Activated effector memory CD4-positive, alpha-beta T cell treated with Interleukin-2 at 50 U/mL for 16 hours (primary cell): ENCODE measurements at places on chromosomes 13 and 19.

DNA sequence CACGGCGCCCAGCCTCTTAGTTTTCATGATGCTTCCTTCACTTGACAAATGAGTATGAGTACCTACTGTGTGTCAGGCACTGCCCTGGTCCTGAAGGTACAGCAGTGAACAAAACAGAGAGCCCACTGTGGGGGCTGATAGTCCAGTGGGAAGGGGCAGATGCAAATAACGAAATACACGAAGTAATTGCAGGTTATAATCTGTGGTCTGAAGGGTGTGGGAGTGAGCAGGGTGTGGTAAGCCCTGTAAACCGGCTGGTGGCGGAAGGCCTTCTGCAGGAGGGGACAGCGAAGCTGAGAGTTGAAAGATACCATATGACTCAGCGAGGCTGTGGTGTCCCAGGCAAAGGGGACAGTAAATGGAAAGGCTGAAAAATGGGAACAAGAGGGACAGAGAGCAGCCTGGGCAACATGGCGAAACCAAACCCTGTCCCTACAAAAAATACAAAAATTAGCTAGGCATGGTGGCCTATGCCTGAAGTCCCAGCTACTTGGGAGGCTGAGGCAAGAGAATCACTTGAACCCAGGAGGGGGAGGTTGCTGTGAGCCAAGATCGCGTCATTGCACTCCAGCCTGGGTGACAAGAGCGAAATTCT is 60.5 kb downstream of the MAP4K1 start:
- DNase-seq, result peak; percentile 45

DNA sequence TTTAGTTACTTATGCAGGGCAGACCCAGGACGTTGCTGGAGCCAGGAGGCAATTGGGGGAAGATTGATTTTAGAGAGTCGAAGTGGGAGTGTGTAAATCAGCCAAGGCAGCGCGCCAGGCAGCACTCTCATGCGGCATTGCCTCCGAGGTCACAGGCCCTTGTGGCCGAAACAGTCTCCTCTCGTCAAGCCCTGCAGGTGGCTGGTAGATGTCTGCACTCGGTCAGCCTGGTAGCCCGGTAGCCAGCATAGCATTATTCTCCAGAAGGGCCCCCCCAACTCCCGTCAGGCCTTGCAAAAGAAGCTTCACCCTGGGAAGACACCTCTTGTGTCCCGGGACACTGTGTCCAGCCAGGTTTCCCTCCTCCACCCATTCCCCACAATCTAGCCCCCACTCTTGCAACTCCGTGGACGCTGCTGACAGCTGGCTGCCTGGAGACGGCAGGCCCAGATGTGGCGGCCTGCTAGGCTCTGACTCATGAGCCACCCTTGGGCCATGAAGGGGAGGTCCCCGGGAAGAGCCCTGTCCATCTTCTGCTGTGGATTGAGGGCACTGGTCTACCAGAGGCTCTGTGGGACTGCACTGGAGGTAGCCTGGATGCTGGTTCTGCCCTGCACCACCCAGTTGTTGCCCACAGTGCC is 2.6 kb upstream of the PEPD start:
- DNase-seq, result no peak

DNA sequence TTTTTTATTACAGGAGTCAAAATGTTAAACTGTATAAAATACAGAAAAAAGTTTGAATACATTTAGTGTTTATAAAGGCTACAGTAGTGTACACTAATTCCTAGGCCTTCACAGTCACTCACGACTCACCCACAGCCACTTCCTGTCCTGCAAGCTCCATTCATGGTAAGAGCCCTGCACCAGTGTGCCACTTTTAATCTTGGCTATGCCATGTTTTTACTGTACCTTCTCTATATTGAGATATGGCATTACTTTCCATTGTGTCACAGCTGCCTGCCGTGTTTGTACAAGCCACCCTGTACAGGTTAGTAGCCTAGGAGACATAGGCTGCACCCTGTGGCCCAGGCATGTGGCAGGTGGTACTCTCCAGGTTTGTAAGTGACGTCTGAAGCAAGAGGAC is 32.1 kb downstream of the C1QTNF9 start:
- DNase-seq, result no peak

DNA sequence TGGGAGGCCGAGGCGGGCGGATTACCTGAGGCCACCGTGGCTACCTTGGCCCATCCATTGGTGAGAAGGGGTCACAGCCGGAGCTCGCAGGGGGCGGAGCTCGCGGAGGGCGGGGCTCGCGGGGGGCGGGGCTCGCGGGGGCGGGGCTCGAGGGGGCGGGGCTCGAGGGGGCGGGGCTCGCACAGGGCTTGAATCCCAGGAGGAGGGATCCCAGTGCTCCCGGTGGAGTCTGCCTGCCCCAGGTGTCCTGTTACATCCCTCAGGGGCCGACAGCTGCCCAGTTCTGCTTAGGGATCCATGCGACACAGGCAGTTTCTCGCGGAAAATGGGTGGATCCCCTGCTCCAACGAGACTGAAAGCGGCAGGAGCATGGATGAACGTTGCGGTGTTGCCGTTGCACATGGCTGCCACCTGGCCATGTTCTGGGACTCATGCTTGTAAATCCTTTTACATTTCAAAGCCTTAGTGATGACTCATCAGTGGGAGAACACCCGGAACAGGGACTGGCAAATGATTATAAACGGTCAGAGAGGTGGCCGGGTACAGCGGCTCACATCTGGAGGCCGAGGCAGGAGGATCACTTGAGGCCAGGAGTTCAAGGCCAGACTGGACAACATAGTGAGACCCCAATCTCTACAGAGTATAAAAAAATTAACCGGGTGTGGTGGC is 25.1 kb downstream of the TMPRSS9 start:
- DNase-seq, result no peak

DNA sequence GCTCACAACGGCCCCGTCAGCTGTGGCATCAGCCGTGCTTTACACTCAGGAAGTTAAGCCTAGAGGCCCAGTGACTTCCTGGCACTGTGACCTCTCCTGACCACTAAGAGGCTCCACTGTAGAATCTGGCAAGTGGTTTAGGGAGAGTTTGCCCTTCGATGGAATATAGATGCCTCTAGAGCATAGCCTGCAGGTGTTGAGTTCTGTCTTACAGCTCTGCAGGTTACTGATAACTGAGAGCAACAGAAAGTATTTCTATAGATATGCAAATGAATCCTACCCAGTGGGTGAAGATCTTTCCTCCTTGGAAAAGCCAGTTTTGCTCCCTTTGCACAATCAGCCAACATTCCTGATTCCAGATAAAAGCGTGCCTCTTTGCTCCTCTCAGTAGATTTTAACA is 35.8 kb downstream of the ATP12A start:
- no peak for DNase-seq

GRCh38 chr13:27252467-27252866 is 1.1 kb downstream of the RPL21 start:
- DNase-seq, result no peak

- DNase-seq, result no peak
Measured at GRCh38 chr13:37192956-37193355, 87.5 kb upstream of the CSNK1A1L start.

GRCh38 chr13:95641291-95642027 is 3.0 kb downstream of the DZIP1 start:
- no peak for DNase-seq

DNA sequence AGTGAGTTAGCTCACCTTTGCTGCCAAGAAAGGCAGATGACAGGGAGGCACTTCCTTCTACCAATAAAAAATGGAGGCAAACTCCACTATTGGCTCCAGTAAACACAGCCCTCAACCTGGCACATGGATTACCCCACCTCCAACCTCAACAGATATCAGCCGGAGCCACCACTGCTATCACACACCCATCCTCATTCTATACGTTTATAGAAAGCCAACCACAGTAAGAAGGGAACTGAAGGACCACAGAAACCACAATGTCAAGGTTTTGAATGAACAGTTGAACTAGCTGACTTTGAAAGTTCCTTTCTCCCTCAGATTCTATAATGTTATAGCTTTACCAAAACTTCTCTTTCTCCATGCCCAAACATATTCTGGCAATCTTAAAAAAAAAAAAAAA is 526.2 kb downstream of the UQCRFS1 start:
- DNase-seq, result no peak

DNA sequence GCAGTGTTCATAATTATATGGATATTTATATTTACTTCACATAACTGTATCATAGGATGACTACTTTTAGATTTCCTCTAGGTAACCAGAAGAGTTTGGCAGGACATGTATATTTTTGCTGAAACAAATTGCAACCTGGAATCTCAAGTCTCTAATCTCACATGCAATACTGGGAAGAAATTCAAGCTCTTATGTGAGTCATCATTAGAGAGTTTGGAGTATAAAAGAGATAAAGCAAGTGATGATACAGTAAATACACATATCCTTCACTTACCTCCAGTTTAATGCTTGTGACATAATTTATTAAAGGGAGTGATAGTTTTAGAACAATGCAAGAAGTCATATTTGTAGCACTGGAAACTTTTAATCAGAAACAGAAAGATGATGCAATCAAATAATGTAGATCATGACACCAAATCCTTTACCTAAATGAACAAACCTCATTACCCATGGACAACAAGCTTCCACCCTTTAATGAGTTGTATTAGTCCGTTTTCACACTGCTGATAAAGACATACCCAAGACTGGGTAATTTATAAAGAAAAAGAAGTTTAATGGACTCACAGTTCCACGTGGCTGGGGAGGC is 15.8 kb upstream of the OR7A17 start:
- no peak for DNase-seq

DNA sequence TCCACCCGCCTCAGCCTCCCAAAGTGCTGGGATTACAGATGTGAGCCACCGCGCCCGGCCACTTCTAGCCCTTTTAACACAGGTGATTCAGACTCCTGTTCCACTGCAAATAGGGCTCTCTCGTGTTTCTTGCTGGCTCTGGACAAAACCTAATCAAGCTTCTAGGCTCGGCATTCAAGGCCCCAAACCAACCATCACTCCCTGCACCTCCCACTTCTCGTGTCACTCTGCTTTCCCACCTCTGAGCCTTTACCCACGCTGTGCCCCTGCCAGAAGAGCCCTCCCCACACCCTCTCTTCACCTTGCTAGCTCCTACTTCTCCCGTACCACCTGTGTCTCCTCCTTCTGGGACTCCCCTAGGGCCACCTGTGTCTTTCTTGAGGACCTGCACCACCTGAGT is 19.8 kb downstream of the KANK2 start:
- DNase-seq, result no peak
